ENCODE measurements at places on chromosomes 12 and 14.
A peak's percentile ranks its signal among the peaks of the same experiment; 100 is the strongest.

DNA sequence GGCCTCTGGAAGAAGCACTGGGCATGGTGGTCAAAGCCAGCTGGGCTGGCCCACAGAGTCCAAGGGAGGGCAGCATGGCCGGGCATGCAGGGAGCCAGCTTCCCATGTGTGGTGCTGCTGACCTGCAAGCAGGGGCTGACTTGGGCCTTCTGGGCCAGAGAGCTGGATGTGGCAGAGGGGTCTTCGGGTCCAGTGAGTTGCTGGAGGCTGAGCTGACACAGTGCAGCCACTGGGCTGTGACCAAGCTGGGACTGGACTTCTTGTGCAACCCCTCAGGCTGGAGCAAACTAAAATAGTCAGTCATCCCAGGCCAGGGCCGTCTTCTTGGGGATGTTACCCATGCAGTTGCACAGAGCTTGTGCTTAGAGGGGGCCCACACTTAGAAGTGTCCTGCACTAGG is 7.3 kb upstream of the RIN3 start:
- no peak for DNase-seq

GRCh38 chr12:15453613-15454012 is 131.3 kb downstream of the PTPRO start:
- DNase-seq = peak; percentile 20

DNA sequence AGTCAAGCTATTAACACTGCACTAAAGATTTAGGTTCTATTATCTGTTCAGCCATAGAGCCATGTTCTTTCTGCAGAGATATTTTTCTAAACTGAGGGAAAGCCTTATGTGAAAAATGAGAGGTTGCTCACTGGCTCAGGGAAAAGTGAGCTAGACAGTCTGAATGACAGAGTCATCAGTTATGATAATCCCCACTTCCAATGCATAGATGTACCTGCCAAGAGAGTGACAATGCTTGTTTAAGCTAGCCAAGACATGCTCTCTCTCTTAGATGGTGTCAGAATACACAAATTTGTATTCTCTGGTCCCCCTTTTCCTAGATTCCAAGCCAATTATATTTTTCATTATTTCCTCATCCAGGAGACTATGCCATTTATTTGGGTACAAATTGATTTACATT is 176.9 kb upstream of the FRMD6 start:
- no peak for DNase-seq

- DNase-seq = peak; percentile 57
These were observed 16.4 kb downstream of the MLXIP start for GRCh38 chr12:122094735-122095631.
